Activated CD4-positive, alpha-beta T cell treated with anti-CD3 and anti-CD28 coated beads, Interleukin-2, amount 10 ng/mL, durations not matched to agents 24 days and 14 days (primary cell): ENCODE measurements at places on chromosomes 2 and 18. TPM values are rescaled to one million over a fixed set of nuclear protein-coding genes. Genes with fewer than 3 reads are reported as not detected.
A peak's percentile ranks its signal among the peaks of the same experiment; 100 is the strongest.

Gene ADRA2B
- 0.21 TPM in 2 replicates for total RNA-seq

- no peak for DNase-seq
Measured at GRCh38 chr2:195626507-195626906, 30.5 kb upstream of the SLC39A10 start.

- DNase-seq, result no peak
Measured at GRCh38 chr2:20021405-20022009, 9.0 kb upstream of the MATN3 start.

Gene BUB1
- total RNA-seq, result 58.4 and 61.7 TPM in 2 replicates

Gene BAZ2B
- total RNA-seq, result 3.8 and 4.2 TPM in 2 replicates

DNA sequence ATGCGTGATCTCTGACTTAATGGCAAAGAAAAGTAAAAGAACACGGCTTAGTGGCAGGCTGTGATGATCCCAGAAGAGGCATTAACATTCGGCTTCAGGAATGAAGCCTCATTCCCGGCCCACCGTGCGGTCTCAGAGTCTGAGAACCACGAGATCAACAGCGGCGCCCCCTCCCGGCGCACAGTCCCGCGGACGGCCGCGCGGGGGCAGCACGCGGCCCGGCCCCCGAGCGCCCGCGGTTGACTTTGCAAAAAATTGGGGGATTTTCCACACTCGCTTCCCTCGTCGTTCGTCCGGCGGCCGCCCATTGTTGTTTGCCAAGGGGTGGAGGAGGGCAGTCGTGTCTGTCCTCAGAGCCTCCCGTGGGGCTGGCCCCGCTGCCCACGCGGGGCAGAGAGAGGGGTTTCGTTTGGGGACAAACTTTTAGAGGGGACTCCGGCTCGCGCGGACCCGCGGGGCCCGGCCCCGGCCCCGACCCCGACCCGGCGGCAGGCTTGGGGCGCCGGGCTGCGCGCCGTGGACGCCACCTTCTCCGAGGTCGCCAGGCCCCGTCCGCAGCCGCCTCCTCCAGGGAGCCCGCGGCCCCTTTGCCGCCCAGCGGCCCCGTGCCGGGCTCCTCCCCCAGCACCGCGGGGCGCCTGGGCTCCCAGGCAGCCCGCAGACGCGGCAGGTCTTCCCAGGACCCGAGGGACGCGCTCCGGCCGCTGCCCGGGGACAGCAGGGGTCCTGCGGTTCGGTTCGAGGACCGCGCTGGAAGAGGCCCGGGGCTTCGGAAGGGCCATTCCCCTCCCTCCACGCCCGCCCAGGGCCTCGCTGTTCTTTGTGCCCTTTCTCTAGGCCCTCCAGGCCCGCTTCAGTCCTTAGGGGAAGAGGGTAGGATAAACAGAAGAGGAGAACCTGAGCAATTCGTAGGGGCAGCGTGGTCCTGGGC is 3.4 kb upstream of the HS6ST1 start:
- peak; percentile 95 for DNase-seq

Gene MPP4
- not detected in 2 replicates for total RNA-seq

- DNase-seq, result no peak
Measured at GRCh38 chr2:61044636-61045035, 21.0 kb upstream of the SANBR start.

DNA sequence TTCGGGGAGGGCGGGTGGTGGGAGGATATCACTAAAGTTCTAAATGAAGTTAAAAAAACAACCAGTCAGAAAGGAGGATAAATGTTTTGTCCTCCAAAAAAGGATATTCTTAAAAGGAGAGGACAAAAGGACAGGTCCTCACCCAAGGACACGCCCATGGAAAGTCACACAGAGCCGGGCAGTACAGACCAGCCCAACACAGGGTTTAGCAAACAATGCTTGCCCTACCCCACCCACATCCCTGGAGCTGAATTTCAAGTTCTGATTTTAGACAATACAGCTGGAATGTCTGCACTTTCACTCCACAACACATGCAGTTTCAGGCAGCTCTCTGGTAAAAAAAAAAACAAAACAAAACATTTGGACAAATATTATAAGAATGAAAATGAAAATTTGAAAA is 67.9 kb downstream of the SLC9A4 start:
- DNase-seq, result no peak

DNA sequence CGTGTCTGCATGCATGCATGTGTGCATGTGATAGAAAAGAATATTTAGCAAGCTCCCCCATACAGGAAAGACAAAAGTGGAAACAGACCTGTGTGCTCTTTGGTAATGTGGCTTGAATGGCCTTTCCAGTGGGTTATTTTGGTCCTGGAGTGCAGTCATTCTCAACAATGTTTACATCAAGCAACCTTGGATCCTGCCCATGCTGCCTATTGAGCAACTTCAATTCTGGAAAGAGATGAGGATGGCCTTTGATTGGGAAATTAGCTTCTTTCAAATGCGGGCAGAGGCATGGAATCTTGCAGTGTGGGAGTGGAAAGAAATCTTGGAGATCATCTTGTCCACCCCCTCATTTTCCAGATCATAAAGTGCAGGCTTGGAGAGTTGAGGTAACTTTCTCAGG is 87.2 kb upstream of the SMAD2 start:
- DNase-seq, result no peak

DNA sequence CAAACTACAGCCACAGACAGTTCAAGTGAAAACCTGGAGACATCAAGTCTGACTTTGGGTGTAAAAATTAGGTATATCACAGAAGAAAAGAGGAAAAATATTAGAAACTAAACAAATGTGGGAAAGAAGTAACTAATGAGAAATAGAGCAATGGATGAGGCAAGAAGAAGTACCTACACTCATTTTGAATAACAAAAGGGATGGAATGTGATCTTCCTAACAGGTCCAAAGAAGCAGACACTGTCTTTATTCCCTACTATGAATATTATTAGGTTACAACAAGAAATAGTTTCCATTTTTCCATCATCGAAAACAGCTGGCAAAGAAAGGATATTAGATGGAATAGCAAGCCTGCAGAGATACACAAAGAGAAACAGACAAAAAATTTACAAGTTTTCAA is 486.3 kb upstream of the FSHR start:
- no peak for DNase-seq

DNA sequence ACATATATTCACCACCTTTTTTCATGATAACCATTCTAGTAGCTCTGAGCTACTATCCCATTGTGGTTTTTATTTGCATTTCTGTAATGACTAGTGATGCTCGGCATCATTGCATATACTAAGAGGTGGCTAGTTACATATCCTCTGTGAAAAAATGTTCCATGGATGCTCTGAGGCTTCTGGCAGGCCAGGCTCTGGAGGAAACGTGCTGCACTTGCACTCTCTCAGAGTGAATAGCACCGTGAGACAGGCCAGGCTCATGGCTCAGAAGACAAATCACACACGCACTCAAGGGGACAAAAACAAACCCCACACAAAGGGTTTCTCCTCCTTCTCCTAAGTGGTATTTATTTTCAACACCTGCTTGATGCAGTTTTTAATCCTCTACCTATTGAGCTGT is 1085.3 kb upstream of the CNTNAP5 start:
- DNase-seq, result no peak
